ENCODE measurements at places on chromosomes 11 and 22.

- no peak for DNase-seq
Observed at GRCh38 chr11:19829109-19829837, 116.6 kb downstream of the NAV2 start.

DNA sequence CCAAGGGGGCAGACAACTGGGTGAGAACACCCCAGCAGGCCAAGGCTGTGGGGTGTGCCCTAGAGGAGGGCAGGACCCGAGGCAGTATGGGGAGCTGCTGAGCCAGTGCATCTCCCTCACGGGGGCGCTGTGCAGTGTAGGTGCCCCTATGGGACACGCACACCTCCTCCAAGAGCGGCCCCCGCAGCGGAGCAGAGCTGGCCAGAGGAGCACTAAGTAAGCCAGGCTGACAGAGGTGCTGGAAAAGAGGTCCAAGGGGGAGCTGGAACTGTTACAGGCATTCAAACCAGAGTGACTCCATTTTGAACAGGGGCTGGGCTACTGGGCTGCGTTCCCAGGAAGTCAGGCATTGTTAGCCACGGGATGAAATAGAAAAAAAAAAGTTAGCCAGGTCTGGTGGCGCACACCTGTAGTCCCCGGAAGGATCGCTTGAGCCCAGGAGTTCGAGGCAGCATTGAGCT lies 41.8 kb downstream of the TST start:
- DNase-seq: peak; percentile 88

DNA sequence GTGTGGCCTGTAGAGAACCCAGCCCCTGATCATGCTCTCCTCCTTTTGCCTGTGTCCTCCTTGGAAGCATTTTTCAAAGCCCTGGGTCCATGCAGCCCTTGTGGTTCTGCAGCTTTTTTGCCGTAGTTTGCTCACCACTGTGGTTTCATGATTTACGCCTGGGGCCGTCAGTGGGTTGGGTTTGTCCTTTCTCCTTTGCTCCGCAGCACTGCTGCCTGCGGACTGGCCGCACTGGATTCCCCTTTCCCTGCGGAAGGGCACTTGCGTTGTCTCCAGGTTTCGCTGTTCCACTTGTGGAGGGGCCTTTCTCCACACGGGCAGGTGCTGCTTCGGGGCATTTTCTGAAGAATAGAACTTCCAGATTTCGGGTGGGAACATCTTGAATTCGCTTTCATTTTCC lies 1260.9 kb downstream of the BRD1 start:
- no peak for DNase-seq

GRCh38 chr11:68257477-68258362 lies 14.1 kb downstream of the C11orf24 start:
- DNase-seq: peak; percentile 98

DNA sequence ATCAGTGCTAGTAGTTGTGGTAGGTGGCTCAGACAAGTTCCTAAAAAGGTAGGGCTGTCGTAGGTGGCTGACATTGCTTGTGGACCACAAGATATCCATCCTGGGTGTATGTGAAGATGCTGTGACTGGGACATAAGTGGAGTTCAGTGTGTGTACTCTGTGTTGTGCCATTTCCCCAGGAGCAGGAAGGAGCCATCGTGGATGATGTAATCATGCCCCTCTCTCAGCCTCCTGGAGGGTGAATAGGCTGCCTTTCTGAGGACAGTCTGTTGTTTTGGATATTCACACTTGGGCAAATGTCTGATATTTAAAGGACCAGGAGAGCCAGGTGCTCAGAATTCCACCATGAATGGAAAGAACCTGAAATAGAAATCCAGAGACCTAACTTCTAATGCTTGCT lies 2.7 kb downstream of the HEPHL1 start:
- no peak for DNase-seq

DNA sequence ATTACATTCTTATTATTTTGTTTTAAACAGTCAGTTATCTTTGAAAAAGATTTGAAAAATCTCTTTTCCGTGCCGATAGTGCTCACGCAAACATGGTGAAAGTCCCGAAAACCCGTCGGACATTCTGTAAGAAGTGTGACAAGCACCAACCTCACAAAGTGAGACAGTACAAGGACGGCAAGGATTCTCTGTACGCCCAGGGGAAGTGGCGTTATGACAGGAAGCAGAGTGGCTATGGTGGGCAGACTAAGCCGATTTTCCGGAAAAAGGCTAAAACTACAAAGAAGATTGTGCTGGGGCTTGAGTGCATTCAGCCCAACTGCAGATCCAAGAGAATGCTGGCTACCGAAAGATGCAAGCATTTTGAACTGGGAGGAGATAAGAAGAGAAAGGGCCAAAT lies 28.7 kb upstream of the CTSD start:
- no peak for DNase-seq

- no peak for DNase-seq
Observed at GRCh38 chr11:86918973-86919372, 36.2 kb downstream of the FZD4 start.

- DNase-seq: no peak
Observed at GRCh38 chr11:102522312-102523188, 8.0 kb downstream of the MMP7 start.

DNA sequence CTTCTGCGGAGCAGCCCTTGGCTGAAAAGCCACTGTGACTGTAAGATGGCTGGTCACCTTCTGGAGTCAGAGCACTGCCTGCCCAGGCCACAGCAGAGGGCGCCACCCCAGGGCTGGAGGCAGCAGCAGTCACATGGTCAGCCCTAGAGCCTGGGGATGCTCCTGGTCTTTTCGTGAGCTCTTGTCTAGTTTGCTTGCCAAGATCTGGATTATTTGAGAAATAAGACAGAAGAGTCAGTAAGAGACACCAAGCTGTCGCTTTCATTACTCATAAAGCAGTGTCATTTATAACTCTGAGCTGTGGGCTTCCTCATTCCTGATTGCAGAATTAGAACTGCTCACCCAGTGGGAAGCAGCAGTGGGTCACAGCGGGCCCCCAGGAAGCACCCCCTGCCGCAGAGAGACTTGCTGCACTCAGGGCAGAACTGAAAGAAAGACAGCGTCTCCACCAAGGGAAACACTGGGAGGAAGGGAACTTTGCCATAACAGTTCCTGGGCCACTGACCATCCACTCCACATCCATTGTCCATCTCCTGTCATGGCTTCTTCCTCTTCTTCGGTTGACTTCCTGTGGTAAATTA lies 56.7 kb downstream of the PPP6R2 start:
- peak; percentile 56 for DNase-seq

- DNase-seq: no peak
Observed at GRCh38 chr22:49647627-49648026, 180.0 kb downstream of the BRD1 start.

DNA sequence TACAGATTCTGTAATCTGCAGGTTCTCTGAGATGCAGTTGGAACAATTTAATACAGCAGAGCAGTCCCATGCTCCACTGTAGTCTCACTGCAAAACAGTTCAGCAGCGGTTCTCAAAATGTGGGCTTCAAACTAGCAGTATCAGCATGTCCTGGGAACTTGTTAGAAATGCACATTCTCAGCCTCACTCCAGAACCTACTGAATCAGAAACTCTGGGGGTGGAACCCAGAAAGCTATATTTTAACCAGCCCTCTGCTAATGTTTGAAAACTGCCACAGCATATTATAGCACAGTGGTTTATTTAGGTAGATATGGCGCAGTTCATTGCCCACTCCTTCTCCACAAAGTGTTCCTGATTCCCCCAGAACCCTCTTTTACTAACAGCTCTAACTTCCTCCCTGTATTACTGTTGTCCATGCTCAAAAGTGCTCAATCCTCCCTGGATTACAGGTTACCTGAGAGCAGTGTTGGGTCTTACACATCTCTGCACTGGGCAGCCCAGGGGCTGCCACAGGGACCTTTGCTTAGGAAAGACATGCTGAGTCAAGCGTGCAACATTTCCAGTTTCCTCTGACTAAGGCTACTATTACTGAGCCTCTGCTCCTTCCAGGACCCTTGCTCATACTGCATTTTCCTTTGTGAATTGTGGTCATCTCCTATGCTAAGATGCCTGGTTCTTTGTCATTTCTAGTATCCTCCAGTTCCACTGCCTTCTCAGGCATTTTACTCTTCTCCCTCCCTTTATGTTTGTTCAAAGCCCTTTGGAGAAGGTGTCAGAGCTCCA lies 7.7 kb upstream of the DGAT2 start:
- DNase-seq: no peak

- DNase-seq: no peak
Observed at GRCh38 chr11:69599502-69599901, 41.5 kb upstream of the CCND1 start.

DNA sequence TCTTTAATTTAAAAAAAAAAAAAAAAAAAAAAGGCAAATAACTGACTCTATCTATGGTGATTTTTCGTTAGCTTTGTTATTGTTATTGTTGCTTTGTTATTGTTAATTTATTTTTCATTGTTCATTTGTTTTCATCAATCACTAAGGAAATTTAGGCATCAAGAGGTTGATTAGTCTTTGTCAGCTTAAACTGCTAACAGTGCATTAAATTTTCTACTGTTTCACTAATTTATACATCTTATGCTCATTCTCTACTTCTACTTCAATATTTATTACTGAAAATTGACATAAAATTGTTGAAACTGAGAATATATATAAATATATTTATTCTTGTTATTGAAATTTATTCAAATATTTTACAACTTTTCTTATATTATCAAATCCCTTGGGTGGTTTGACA lies 24.0 kb downstream of the TBCEL start:
- no peak for DNase-seq

GRCh38 chr11:7449211-7449840 lies 36.0 kb upstream of the OLFML1 start:
- DNase-seq: no peak
